Activated CD8-positive, alpha-beta memory T cell treated with anti-CD3 and anti-CD28 coated beads for 36 hours (primary cell): ENCODE measurements at places on chromosomes 6 and 20. TPM values are rescaled to one million over a fixed set of nuclear protein-coding genes. Genes with fewer than 3 reads are reported as not detected.

Gene DOK5
- total RNA-seq: 4.7 TPM

Gene FAM210B
- total RNA-seq: 4.8 TPM

Gene ESR1
- total RNA-seq: 0.15 TPM

Gene C6orf118
- total RNA-seq: not detected

Gene ZNF391
- 3.8 TPM for total RNA-seq

Gene FAXC
- not detected for total RNA-seq

Gene GABRR1
- not detected for total RNA-seq

Gene ARHGAP18
- total RNA-seq: 6.6 TPM
